EL (cell line): ENCODE measurements at places on chromosomes 7 and 10.

- no peak for DNase-seq
These were observed 23.5 kb upstream of the DDX50 start for GRCh38 chr10:68877482-68878110.

GRCh38 chr7:132941428-132941827, 140.5 kb downstream of the CHCHD3 start:
- DNase-seq, result no peak

- no peak for DNase-seq
These were observed 857.8 kb downstream of the KCNMA1 start for GRCh38 chr10:76779796-76780301.

GRCh38 chr10:103823706-103824272, 31.6 kb downstream of the SH3PXD2A start:
- DNase-seq, result no peak

GRCh38 chr10:119651514-119652360, 557 bp downstream of the BAG3 start:
- DNase-seq, result no peak

DNA sequence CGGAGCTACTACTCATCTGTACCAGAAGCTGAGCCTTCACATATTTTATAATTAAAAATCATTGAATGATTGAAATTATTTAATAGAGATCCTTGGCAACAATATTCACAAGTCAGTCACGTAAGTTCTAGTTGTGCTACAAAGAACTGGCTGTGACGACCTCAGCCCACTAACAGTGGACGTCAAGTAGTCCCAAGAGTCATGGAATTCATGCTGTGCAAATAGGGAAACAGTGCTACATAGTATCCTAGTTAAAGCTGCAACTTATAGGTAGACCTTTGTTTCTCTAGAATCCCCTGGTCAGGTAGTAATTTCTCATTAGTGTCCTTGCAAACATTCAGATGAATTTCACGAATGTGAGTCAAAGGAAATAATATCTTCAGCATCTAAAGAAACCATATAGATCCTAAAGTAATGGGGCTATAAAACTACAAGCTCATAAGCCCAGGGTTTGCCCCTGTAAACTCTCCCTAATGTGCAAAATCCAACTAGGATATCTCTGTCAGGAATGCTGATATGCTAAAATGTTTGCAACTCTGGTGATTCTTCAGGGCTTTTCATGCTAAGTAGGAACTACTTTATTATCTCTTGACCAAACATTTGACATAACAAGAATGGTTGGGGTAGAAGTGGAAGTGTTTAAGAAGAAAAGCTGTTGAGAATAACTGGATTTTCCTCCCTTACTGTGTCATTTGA, 31.2 kb downstream of the CFAP69 start:
- no peak for DNase-seq

DNA sequence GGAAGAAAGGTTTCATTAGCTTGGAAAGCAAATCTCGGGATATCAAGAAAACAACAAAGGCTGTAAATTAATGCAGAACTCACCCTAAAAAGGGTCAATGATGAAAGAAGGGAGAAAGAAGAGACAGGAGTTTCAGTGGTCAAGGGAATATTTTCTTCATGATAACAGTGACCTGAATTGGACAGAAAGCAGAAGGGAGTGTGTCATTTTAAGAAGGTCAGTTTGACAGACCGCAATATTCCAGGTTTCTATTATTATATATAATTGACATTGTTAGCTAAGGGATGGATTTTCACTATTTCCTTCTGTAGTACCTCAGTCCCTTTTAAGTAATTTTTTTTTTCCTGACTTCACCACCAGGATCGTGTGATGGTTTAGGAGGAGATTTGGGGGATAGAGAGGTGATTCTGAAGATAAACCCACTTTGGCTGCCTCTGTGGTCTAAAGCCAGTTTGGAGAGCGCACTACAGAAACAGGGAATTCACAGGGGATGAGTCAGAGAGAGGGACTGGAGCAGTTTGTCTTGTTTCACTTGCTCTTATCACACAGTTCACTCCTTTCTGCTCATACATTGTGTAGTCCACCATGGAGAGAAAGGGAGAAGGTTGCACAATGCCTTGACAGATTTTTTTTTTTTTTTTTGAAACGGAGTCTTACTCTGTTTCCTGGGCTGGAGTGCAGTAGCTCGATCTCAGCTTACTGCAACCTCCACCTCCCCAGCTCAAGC, 417.9 kb downstream of the AUTS2 start:
- DNase-seq, result no peak
